ENCODE measurements at places on chromosomes 2 and 18.

DNA sequence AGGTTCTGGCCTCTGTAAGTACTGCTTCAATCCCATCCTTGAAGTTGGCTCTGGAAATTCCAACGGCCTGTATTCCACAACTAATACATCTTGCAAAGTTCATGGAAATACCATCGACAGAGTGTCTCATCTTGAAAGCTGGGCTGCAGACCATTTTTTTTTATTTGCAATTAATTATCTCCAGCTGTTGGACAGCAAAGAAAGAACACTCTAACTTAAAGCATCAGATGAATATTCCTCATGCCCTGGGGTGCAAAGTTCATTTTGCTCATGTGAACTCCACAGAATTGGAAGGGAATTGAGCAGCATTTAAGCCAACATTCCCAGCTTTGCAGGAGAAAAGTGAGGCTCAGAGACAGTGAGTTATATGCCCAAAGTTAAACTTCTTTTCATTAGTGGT lies 96.5 kb upstream of the PIEZO2 start:
- no peak for DNase-seq

DNA sequence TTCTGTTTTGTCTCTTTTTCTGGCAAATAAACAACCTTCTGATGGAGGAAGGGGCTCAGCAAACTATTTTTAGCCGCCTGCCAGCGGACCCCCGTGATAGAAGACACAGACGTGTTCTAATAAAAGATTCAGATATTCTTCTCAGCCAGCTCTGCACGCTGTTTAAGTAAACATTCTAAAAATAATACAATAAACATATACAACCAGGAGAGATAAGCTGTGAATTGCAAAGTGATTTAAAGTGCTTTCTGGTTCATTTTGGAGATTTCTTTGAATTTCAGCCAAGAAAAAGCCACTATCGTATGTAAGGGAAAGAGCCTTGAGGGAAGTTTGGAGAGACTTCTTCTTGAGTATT lies 201.3 kb downstream of the EPHA4 start:
- DNase-seq = no peak

DNA sequence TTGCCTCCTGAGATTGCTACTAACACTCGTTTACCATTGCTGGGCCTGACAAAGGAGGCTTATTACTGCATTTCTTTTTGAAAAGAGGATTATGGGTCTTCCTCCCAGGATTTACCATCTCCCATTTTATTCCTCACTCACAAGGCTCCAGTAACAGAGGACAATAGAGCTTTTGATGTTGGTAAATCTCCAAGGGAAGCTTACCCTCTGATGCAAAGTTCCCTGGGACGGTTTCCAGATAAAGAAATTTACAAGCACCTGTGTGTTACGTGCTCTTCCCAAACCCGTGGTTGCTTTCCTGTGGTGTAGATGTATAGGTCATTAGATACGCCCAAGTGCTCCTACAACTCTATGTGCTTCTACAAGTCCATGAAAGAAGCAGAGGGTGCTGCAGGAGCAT lies 17.1 kb downstream of the VSNL1 start:
- no peak for DNase-seq

DNA sequence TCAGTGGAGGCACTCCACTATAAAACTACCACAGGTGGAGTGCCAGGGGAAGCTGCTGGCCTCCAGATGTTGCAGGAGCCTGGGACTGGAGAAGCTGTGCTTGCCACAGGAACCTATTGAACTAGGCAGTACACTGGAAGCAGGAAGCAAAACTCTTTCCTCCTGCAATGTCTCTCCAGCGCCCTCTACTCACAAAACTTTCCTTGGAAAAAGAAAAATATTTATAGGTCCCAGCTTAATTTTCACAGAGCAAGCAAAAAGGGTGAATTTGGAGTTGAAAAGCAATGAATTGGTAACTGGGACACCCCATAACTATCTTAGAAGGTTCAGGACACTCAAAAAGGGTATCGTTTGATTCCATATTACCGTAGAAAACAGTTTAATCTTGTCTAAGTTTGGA lies 33.2 kb upstream of the REEP1 start:
- DNase-seq = no peak

DNA sequence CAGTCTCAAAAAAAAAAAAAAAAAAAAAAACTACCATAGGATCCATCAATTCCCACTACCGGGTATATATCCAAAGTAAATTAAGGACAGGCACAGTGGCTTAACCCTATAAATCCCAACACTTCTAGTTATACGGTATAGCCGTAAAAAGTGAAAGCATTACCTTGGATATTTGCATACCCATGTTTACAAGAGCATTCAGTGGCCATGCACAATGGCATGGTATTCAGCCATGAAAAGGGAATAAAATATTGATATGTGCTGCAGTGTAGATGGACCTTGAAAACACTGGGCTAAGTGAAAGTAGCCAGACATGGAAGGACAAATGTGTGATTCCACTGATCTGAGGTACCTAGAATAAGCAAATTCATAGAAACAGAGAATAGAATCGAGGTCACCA lies 111.8 kb upstream of the CAB39 start:
- no peak for DNase-seq

DNA sequence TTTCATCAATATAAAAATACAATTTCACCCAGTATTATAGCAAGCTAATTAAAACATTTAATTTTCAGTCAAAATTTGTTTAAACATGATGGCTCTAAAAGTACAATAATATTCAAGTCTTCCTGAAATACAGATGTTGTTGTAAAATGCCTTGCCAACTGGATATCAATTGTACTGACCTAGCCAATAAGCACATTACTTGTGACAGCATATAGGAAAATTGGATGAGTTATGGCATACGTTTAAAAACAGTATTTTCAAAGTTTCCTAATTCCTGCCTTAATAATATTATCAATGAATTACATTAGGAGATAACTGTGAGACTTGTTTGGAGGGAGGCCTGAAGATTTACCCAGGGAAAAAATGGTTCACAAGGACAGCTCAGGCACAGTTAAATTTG lies 336.9 kb upstream of the CDH20 start:
- no peak for DNase-seq

DNA sequence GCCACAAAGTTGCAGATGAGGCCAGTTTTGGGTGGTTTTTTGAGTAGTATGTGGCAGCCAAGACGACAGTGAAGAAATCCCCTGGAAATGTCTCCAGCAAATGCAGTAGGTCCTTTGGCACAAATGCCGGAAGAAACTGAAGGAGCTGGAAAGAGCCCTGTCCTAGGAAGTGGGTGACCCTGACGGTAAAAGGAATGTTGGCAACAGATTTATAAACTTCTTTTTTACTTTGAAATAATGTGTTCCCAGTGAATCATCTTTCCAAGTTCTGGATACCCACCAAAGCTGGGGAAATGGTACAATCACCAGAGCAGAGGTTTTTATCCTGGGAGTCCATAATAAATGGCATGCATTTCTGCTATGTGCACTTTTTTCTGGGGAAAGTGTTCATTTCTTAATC lies 112.9 kb downstream of the CSRNP3 start:
- no peak for DNase-seq

- DNase-seq = no peak
Measured at GRCh38 chr2:142585785-142586184, 291.7 kb upstream of the KYNU start.

DNA sequence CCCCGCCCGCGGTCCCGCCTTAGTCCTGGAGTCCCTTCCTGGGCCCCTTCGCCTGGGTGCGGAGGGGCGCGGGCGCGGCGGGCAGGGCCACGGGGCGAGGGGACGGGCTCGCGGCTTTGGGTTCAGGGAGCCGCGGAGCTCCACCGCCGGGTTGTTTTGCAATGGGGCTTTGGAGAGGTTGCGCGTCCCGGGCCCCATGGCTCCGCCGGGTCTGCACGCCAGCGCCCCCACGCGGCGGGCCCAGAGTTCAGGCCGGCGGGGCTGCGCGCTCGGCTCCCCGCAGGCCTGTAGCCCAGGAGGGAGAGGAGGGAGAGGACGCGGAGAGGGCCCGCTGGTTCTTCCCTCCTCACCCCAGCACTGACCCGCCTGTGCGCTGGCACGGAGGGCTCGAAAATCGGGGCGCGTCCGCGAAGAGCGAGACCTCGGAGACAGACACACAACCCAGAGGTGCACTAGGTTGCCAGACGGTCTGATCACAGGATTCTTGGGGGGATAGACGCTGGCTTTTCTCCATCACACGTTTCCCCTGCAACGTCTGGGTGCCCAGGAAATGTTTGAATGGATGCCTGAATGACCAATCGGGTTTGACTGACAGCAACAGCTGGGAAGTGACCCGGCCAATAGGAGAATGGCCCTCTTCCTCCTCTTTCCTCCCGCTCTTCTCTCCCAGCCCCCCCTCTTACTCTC lies 4.9 kb upstream of the SIX2 start:
- DNase-seq = no peak

DNA sequence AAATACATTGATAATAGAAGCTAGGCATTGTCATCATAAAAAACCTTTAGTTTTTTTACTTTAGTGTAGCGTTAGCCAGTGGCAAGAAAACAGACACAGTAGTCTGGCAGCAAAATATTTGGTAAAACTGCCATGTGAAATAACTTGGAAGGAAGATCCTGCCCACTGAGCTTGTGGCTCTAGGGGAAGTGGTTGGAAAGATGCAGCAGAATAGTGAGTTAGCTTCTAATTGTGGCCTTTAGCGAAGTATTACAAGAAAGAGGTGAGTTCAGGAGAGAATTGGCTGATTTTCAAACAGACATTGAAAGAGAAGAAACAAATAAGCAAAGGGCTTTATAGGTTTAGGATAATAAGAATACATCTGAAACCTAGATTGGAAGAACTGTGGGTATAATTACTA lies 1887.8 kb upstream of the CELF4 start:
- no peak for DNase-seq

- no peak for DNase-seq
Measured at GRCh38 chr2:225468131-225468530, 68.6 kb downstream of the NYAP2 start.

DNA sequence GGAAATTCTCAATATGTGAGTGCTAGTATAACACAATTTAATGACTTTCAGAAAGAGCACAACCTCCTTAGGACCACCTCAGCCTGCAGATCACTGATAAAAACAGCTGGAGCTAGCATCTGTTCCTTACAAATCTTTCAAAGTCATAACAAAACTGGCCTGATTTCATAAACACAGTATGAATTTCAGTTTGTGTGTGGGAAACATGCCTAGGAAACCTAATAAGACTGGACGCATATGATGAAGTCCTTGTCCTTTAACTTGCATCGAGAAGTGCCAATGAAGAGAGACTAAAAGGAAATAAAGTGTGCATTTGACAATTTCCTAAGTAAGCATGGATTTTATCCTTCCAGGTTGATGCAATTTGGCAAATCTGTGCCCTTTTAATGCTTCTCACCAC lies 74.1 kb upstream of the KLHL14 start:
- DNase-seq = no peak

GRCh38 chr18:9726936-9727335 lies 18.8 kb downstream of the RAB31 start:
- DNase-seq = no peak

GRCh38 chr18:79581911-79582310 lies 97.7 kb upstream of the CTDP1 start:
- DNase-seq = no peak

GRCh38 chr2:21763501-21763900 lies 639.7 kb downstream of the TDRD15 start:
- no peak for DNase-seq

DNA sequence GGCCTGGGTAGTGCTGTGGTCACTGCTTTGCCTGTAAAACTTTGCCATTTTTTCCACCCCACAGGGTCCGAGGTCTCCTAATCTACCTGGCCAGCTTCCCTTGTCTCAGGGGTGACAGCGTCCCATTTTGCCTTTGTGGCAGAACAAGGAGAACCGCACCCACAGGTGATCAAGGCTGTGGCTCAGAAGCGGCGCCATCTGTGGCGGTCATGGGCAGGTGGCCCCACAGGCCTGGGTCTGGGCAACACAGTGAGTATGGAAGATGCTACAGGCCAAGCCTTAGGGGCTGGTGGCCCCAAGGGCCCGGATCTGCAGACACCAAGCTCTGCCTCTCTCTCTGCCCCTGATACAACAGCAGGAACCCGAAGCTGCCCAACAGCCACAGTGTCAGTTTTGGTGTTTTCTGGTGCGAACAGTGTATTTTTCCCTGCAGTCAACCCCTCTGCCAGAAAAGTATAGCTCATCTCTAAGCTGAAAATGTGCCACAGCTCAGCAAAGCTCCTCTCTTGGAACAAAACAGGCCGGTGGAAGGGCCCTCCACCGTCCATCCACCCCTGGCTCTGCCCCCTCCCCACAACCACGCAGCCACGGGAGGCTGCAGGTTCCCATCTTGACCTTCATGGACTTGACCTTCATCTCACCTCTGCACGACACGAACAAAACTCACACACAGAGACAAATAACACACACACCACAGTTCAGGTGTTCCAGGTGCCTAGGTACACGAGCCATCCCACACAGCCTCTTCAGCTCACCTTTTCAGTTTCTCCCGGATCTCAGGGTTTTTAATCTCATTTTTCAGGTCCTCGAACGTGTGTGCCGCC lies 96.7 kb downstream of the PXDN start:
- no peak for DNase-seq

DNA sequence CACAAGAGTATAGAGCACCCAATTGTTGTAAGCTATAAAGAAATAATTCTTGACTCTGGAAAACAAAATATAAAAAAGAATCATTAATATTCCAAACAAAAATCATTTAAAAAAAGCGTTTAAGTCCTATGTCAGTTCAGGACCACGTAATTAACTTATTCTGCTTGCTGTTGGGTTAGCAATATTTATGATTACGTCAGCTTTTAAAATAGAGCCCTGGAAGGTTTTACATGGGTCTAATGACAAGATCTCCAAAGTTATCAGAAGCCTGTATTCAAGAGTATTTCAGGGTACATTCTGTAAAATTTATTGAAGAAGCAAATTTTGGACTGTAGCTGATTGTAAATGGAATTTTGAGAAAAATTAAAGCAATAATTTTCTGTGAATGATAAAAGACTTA lies 521.6 kb downstream of the DCC start:
- no peak for DNase-seq

GRCh38 chr2:164802095-164802707 lies 39.4 kb downstream of the COBLL1 start:
- DNase-seq = no peak

- no peak for DNase-seq
Measured at GRCh38 chr18:24095976-24096375, 42.9 kb upstream of the CABYR start.

- no peak for DNase-seq
Measured at GRCh38 chr18:12030670-12031069, 49.4 kb downstream of the IMPA2 start.

DNA sequence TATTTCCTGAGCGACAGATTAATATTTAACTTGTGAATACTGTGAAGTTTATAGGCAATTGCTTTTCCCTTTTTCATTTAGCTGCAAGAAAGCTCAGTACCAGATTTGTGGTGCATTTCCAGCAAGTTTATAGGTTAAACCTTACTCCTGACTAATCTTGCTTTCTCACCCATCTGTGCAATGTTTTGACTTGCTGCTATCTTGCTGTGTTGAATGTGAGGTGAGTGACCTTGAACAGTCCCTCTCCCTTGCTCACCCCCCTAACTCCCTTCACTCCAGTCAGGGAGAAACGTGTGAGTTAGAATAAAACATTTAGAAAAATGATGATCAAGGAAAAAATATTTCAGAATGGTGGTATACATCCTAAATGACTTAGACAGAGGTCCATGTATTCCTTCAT lies 39.8 kb upstream of the PARD3B start:
- no peak for DNase-seq

Data from NCI-H1930 (cell line).